ENCODE measurements at places on chromosomes 5 and 9. TPM values are rescaled to one million over a fixed set of nuclear protein-coding genes. Genes with fewer than 3 reads are reported as not detected.

The SUSD3 gene
- 11.0 TPM for total RNA-seq

The PCDHGC4 gene
- 0.10 TPM for total RNA-seq

The PPP2R2B gene
- total RNA-seq, result 5.4 TPM

The SLC6A7 gene
- total RNA-seq, result 0.10 TPM

The LPCAT1 gene
- total RNA-seq, result 27.1 TPM

The INSYN2B gene
- not detected for total RNA-seq

The CDH12 gene
- under 0.01 TPM for total RNA-seq

The CACNA1B gene
- total RNA-seq, result under 0.01 TPM

The SPINK6 gene
- not detected for total RNA-seq
